ENCODE measurements at places on chromosomes 16 and 17.

GRCh38 chr17:73560661-73561060, 83.6 kb downstream of the SDK2 start:
- no peak for DNase-seq

DNA sequence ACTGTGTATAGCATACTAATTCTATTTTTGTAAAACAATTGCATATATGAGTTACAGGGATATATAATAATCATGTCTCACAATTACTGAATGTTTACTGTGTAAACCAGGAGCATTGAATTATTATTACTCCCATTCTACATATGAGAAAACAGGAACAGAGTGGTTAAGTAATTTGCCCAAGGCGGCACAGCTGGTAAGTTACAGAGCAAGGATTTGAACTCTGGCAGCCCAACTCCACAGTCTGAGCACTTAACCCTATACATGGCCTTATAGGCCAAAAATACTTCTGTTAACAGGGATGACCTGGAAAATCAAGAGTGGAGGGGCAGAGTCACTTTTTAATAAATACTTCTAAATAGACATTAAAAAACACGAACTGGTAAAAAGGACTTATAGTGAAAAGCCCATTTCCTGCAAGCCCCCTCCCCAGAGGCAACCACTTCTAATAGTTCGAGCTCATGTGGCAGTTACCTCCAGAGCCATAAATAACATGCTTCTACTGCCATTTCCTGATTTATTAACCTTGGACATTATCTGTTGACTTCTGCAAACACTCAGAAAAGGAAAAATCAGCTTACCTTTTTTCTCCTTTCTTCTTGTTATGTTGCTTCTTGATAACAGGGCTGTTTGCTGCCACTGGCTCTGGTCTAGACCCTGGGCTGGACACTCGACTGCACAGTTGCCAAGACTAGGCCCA, 22.1 kb upstream of the ADGRG1 start:
- no peak for DNase-seq

DNA sequence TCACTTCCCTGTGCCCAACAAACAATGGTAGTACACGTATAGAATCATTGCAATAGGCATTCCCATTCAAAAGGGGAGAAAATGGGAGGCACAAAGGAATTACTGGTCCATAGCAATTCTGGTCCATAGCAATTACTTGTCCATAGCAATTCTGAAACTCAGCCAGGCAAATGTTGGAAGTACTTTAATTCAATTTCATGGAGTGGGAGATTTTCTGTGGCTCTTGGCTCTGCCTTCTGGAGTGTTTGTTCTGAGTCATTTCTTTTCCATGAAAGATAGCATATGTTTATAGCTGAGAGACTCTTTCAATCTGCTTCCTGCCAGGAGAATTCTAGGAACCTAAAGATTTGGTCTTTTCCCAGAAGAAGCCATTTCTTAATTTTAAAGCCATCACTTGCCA, 182.8 kb upstream of the ELAC2 start:
- no peak for DNase-seq

DNA sequence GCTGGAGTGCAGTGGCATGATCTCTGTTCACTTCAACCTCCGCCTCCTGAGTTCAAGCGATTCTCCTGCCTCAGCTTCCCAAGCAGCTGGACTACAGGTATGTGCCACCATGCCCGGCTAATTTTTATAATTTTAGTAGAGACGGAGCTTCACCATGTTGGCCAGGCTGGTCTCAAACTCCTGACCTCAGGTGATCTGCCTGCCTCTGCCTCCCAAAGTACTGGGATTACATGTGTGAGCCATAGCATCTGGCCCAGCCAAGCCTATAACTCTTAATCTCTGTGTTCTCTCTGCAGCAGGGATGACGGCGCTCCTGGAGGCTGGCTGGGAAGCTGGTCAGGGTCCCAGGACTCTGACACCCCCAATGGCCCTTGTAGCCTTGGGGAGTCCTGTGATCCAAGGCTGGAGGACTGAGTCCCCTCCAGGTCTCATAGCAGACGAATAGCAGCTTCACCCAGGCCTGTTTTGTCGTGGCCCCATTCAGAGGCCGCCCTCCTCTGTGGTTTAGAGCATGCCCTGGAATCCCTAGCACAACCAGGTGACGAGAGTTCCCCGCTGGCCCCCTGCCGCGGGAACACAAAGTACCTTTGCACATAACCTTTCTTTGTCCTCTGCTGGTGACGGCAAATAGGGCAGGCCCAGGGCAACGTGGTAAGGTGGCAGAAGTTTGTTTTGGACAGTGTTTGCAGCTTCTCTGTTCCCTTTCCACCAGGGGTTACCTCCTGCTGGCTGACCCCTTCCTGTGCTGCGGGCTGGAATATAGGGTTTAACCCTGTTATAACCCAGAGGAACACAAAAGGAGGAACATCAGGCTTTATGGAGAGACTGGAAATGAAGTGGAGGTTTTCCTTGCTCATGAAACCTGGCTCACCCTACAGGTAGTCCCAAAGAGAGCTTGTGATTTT, 43.0 kb upstream of the TOB1 start:
- peak; percentile 56 for DNase-seq

- no peak for DNase-seq
These were observed 524.4 kb upstream of the ZFHX3 start for GRCh38 chr16:73572135-73572828.

DNA sequence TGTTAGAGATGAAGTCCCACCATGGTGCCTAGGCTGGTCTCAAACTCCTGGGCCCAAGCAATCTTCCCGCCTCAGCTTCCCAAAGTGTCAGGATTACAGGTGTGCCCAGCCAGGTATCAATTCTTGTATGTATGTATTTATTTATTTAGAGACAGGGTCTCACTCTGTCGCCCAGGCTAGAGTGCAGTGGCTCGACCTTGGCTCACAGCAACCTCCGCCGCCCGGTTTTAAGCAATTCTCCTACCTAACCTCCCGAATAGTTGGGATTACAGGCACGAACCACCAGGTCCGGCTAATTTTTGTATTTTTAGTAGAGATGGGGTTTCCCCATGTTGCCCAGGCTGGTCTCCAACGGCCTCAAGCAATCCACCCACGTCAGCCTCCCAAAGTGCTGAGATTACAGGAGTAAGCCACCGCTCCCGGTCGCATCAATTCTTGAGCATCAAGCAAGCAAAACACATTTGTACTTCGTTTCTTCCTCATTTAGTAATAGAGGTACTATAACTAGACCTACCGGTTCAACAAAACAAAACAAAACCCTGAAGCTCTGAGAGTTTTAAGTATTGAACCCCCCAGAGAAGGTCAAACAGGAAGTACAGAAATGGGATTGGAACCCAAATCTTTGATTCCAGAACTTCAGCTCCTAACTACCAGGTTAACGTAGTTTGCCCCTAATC, 1.0 kb upstream of the ZNF500 start:
- DNase-seq = no peak
